Daoy (cell line): ENCODE measurements at places on chromosomes 3 and 15. TPM values are rescaled to one million over a fixed set of nuclear protein-coding genes. Genes with fewer than 3 reads are reported as not detected.

The PIGB gene
- total RNA-seq = 14.2 and 15.0 TPM in 2 replicates

GRCh38 chr15:96262549-96263489 lies 67.7 kb upstream of the NR2F2 start:
- no peak for DNase-seq

DNA sequence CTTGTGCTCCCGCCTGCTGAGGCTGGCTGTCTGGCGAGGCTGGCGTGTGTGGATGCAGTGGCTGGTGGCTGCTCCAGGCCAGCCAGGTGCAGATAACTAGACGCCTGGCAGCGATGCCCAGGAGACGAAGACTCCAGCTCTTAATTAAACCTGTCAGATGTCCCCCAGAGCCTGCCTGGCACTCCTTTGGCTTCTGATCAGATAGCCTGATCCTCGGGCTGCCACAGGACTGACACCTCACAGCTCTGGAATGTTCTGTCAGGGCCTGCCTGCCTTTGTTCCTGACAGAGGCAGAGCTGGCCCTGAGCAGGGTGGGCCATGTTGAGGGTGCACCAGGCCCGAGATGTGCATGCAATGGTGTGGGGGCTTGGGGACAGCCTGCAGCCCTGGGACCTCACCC lies 36.5 kb downstream of the PLXNA1 start:
- DNase-seq = peak; percentile 43

DNA sequence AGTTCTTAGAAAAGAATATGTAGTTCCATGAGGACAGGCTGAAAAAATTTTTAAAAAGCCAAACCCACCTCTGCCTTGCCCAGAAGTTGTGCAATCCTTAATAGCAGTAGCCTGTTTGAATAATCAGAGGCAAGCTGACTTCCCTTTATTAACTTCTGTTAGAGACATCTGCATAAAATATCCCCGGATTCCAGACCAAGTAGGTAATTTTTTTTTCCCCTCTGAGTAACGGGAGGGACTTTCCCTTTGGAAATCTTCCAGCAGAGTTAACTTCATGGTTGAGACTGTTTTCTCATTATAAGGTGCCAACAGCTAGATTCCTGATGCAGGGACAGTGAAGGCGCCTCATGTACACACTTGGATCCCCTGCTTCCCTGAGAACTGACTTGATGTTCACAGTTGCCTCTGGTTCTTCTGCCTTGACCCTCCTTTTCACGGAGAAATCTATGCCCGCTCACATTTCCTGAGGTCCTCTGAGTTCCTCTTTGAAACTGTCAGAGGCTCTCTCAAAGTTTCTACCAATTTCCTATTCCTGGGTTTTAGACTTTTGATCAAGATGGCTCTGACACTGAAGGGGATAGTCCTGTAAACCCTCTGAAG lies 227.6 kb upstream of the BHLHE40 start:
- peak; percentile 62 for DNase-seq

- DNase-seq = no peak
Observed at GRCh38 chr3:104825116-104825515, 541.6 kb upstream of the ALCAM start.

DNA sequence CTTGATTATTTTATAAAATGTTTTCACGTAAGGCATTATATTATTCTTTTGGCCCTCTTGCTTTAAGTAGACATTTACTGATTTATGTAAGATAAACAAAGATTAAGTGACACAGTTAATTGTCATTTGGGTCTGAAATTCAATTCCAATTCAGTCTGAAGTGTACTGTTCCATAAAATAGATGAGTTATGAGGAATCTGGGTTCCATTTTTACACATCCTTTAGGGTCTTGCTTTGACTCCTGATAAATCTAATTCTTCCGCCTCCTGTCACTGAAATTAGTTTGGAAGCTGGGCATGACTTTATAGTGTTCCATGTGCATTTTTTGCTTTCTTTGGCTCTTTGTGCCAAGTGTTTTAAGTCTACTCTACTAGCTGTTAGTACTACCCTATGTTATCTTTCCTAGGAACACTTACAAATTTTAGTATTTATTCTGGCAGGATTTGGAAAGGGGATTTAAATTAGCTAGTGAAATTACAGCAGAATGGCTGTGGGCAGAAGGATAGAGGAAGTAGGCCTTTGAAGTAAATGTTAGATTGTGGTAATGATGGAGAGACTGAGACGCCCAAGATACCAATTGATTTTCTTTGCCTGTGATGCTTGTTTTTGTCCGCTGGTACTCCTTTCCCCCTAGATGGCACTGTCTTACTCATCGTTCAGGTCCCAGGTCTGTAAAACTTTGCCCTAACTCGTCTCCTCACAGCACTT lies 14.3 kb downstream of the ARL8B start:
- peak; percentile 16 for DNase-seq

DNA sequence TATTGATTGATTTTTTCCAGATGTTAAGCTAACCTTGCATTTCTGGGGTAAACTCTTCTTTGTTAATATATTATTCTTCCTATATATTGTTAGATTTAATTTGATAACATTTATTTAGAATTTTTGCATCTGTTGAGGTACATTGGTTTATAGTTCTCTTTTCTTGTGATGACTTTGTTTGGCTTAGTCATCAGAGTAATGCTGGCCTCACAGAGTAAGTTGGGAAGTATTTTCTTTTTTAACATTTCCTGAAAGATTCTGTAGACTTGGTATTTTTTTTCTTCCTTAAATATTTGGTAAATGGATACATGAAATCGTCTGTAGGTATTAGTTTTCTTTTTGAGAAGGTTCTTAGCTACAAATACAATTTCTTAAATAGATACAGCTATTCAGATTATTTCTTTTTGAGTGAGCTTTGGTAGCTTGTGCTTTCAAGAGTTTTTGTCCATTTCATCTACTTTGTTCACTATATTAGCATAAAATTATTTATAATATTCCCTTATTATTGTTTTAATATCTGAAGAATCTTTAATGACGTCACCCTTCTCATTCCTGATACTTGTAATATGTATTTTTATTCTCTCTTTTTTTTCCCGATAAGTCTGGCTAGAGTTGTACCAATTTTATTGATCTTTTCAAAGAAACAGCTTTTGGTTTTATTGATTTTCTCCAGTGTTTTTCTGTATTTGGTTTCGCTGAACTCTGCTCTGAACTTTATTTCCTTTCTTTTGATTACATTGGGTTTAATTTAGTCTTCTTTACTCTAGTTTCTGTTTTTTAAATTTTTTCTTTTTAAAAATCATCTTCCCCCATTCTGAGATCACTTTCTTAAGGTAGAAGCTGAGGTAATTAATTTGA lies 6.5 kb upstream of the HPS3 start:
- DNase-seq = no peak

DNA sequence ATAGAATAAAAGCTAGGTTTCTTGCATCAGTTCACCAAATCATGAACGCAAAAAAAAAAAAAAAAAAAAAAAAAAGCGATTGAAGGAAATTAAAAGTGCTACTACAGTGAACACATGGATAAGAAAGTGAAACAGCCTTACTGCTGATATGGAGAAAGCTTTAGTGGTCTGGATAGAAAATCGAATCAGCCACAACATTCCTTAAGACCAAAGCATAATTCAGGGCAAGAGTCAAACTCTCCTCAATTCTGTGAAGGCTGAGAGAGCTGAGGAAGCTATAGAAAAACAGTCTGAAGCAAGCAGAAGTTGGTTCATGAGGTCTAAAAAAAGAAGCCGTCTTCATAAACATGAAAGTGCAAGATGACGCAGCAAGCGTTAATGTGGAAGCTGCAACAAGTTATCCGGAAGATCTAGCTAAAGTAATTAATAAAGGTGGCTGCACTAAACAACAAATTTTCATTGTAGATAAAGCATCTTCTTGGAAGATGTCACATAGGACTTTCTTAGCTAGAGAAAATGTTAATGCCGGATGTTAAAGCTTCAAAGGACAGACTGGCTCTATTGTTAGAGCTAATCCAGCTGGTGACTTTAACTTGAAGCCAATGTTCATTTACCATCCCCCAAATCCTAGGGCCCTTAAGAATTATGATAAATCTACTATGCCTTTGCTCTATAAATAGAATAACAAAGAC lies 19.2 kb downstream of the P3H2 start:
- DNase-seq = peak; percentile 37

GRCh38 chr3:119582178-119582577 lies 2.9 kb downstream of the ADPRH start:
- DNase-seq = peak; percentile 46

- DNase-seq = peak; percentile 72
Observed at GRCh38 chr3:64501298-64501906, 186.4 kb downstream of the ADAMTS9 start.

The ARPIN gene
- total RNA-seq = 3.3 and 4.1 TPM in 2 replicates

DNA sequence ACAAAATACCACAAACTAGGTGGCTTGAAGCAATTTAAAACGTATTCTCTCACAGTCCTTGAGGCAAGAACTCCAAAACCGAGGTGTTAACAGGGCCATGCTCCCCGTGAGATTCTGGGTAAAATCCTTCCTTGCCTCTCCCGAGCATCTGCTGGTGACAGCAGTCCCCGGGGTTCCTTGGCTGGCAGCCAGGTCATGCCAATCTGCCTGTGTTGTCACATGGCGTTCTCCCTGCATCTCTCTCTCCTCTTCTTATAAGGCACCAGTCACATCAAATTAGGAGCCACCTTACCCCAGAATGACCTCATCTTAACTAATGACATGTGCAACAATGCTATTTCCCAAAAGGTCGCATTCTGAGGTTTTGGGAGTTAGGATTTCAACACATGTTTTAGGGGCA lies 26.3 kb upstream of the LRRN1 start:
- no peak for DNase-seq

- no peak for DNase-seq
Observed at GRCh38 chr3:12132881-12133280, 25.8 kb downstream of the TIMP4 start.

The CCPG1 gene
- total RNA-seq = 28.3 and 28.9 TPM in 2 replicates

DNA sequence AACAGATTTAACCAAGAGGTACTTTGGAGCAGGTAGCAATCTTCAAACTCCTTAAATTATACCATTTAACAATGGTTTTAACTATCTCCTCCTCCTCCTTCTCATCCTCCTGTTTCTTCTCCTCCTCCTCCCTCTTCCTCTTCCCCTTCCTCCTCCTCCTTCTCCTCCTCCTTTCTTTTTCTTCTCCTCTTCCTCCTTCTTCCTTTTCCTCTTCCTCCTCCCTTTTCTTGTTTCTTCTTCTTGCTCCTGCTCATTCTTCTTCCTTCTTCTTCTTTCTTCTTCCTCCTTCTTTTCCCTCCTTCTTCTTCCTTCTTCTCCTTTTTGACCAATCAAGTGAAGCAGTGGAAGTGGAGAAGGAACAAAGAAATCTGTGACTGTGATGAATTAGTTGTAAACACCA lies 14.1 kb downstream of the PATL2 start:
- no peak for DNase-seq

The LTF gene
- total RNA-seq = not detected in 2 replicates

GRCh38 chr15:42710662-42711061 lies 26.3 kb downstream of the CDAN1 start:
- DNase-seq = no peak

- no peak for DNase-seq
Observed at GRCh38 chr15:33100314-33100713, 94.2 kb downstream of the FMN1 start.

- DNase-seq = peak; percentile 48
Observed at GRCh38 chr3:42654331-42655201, 1.1 kb downstream of the ZBTB47 start.

The LSG1 gene
- 78.6 and 99.5 TPM in 2 replicates for total RNA-seq

DNA sequence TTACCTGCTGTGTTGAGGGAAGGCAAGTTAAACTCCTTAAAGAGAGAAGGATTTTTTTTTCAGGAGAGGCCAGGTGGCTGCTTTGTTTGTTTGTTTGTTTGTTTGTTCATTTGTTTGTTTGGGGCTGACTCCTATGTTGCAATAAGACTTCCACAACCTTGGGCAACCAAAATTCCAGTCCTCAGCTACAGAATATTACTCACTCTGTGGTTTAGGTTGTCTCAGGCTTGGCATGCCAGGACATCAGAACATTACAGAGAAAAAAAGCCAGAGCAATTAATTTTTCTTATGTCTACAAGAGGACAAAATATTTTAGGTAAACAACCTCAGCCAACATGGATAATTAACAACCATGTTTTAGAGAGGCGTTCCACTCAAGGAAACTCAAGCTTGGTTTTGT lies 156.7 kb upstream of the ATP11B start:
- no peak for DNase-seq

GRCh38 chr15:52288051-52288942 lies 7.3 kb downstream of the MYO5C start:
- peak; percentile 89 for DNase-seq

The KLHL18 gene
- total RNA-seq = 12.1 and 15.0 TPM in 2 replicates

DNA sequence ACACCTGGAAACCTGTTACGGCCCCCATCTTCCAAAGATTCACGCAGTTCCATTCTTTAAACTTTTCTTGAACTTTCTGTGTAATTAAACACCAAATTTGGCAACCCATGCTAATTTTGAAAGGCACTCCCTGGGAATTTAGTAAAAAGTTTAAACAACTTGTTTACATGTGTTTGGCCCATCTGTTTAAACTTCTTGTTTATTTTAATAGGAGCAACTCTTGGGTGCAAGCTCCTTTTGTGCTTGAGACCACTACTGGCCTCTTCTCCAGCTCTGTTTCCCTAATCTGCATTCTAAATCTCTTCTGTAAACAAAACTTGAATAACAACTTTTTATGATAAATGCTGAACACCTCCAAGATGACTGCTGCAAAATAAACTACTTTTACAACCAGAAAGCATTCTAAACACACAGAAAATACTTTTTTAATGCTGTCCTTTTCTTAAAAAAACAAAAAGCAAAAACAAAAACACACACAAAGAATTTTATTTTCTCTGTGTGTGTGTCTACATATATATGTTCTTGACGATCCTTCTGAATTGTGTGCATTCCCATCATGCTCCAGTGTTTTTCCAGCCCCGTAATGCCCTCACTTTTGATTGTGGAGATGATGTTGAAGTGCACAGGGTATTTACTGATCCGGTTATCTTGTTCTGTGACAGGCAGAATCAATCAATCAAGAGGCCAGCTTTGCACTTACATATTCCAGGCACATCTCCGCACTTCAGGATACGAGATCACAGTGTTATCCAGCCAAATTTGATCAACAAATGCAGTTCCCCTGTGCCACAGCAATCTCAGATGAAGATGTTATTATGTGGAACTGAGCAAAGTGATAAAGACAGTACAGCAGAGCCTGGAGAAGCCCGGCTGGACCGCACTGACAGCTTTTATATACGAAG lies 416.9 kb downstream of the FOXP1 start:
- no peak for DNase-seq

DNA sequence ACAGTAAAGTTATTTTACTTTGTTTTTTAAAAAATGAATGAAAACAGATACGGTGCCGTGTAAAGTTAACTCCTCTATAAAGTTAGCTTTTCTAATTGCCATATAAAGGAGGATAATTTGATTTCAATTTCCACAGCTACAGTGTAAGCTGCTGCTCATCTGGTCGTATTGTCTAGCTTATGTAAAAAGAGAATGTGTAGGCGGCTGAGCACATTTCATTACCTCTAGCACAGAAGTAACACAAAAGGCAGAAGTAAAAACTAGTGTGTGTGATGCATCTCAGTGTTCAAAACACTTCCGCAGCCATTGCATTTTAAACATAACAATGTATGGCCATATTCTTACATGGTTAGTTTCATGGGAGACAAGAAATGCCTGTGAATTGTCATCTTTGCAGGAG lies 105.0 kb upstream of the P2RY1 start:
- no peak for DNase-seq

The CPEB1 gene
- 5.2 and 5.3 TPM in 2 replicates for total RNA-seq
